ENCODE measurements at places on chromosomes 4 and X. TPM values are rescaled to one million over a fixed set of nuclear protein-coding genes. Genes with fewer than 3 reads are reported as not detected.

GRCh38 chrX:16826207-16826606 is 39.9 kb downstream of the TXLNG start:
- DNase-seq = peak; percentile 48

- DNase-seq = no peak
Observed at GRCh38 chrX:40410859-40411258, 169.9 kb upstream of the ATP6AP2 start.

The VCX gene
- 0.33 TPM for total RNA-seq

The GRIPAP1 gene
- 11.9 TPM for total RNA-seq

All from HT1080 (cell line).